ENCODE measurements at places on chromosomes 3 and 15.

- no peaks in the 10 kb centered on the region for H3K27me3 ChIP-seq
- H3K36me3 ChIP-seq = no peaks in the 10 kb centered on the region
- peaks cover 2% of the 10 kb centered on the region for H3K4me1 ChIP-seq
- DNase-seq = no peak
- H3K4me3 ChIP-seq = no peak overlapping the region
- no peak overlapping the region for H3K27ac ChIP-seq
These were observed 145.3 kb downstream of the ADAMTS17 start for GRCh38 chr15:100196326-100197058.

GRCh38 chr15:31309893-31310606 lies 16.6 kb upstream of the KLF13 start:
- DNase-seq = no peak
- H3K27ac ChIP-seq = no peak overlapping the region
- no peak overlapping the region for H3K4me3 ChIP-seq
- no peaks in the 10 kb centered on the region for H3K4me1 ChIP-seq
- no peaks in the 10 kb centered on the region for H3K27me3 ChIP-seq

GRCh38 chr3:94311651-94312050 lies 248.8 kb downstream of the NSUN3 start:
- H3K4me1 ChIP-seq = no peaks in the 10 kb centered on the region
- no peaks in the 10 kb centered on the region for H3K27me3 ChIP-seq
- H3K36me3 ChIP-seq = no peaks in the 10 kb centered on the region
- no peak for DNase-seq
- H3K27ac ChIP-seq = no peak overlapping the region
- no peak overlapping the region for H3K4me3 ChIP-seq

GRCh38 chr3:158463556-158463955 lies 107.4 kb upstream of the MLF1 start:
- no peaks in the 10 kb centered on the region for H3K27me3 ChIP-seq
- H3K36me3 ChIP-seq = no peaks in the 10 kb centered on the region
- DNase-seq = no peak
- H3K27ac ChIP-seq = no peak overlapping the region

- H3K4me3 ChIP-seq = no peak overlapping the region
- H3K4me1 ChIP-seq = peaks cover 29% of the 10 kb centered on the region
- H3K27me3 ChIP-seq = no peaks in the 10 kb centered on the region
- no peak for DNase-seq
These were observed 124.4 kb upstream of the MEF2A start for GRCh38 chr15:99441444-99441800.

- no peak overlapping the region for H3K4me3 ChIP-seq
- H3K36me3 ChIP-seq = no peaks in the 10 kb centered on the region
- no peak for DNase-seq
- no peak overlapping the region for H3K27ac ChIP-seq
- no peaks in the 10 kb centered on the region for H3K27me3 ChIP-seq
- no peaks in the 10 kb centered on the region for H3K4me1 ChIP-seq
These were observed 116.5 kb downstream of the IGF2BP2 start for GRCh38 chr3:185708392-185708791.

DNA sequence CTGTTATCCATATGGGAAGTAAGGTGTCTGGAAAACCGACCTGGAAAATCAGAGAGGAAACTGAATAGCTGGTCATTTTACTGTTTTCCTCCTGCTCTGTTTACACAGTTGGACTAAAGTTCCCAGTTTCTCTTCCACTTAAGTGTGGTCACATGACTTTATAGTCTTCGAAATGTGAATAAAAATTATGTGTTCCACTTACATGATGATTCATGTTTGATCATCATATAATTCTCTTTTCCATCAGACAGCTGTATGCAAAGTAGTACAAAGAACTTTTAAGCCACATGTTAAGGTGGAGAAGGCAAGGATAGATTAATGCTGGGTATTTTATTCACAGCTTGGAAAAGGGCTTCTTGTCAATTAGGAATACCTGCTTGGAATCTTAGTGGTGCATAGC lies 525.5 kb upstream of the BCHE start:
- no peaks in the 10 kb centered on the region for H3K27me3 ChIP-seq
- H3K4me3 ChIP-seq = no peak overlapping the region
- no peak for DNase-seq
- H3K27ac ChIP-seq = no peak overlapping the region
- no peaks in the 10 kb centered on the region for H3K36me3 ChIP-seq

DNA sequence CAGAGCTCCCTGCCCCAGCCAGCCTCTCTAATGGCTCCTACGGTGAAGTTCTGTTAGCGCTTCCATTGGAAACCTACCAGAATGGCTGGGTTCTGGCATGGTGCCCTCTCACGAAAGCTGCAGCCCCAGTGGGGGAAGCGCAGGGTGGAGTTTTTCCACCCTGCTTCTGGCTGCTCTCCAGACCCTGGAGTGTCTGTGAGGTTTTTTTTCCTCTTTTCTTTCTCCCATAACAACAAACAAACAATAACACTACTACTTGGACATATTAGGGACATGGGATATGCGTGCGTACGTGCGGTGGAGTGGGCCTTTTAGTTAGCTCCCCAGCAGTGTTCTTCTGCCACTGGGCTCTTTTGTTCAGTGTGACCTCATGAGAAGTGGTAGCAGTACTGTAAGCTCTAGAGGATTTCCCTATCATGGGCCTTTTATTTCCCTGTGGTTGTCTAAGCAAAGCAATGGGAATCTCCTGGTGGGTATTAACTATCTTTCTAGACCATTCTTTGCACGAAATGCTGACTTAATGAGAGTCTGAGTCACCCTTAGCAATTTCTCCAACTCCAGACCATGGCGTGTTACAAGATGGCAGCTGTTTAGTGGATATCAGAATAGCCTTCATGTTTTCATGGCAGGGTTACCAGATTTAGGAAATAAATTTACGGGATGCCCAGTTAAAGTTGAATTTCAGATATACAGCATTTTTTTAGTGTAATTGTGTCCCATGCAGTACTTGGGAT lies 161.9 kb downstream of the FNDC3B start:
- no peak overlapping the region for H3K27ac ChIP-seq
- H3K27me3 ChIP-seq = no peaks in the 10 kb centered on the region
- no peaks in the 10 kb centered on the region for H3K4me1 ChIP-seq
- H3K36me3 ChIP-seq = no peaks in the 10 kb centered on the region
- no peak for DNase-seq

GRCh38 chr3:171862993-171863521 lies 19.9 kb downstream of the TMEM212 start:
- H3K4me1 ChIP-seq = no peaks in the 10 kb centered on the region
- no peak for DNase-seq
- no peaks in the 10 kb centered on the region for H3K36me3 ChIP-seq
- H3K27ac ChIP-seq = no peak overlapping the region

DNA sequence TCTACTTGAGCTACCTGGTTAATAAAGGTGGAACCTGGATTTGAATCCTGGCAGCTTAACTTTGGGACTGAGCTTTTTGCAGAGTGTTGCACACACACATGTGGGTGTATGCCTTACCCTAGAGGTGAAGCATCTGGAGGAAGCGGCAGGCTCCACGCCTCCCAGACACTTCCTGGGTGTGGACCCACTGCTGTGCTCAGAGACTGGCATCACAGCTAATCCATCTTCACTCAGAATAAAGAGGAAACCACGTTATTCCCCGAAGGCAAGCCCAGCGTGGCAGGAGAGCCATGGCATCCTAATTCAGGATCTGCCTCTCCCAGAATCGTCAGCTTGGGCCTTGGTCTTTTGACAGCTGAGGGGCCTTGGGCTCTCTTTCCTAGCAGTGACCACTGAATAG lies 25.5 kb downstream of the CCDC13 start:
- no peak overlapping the region for H3K4me3 ChIP-seq
- peaks cover 22% of the 10 kb centered on the region for H3K4me1 ChIP-seq
- no peaks in the 10 kb centered on the region for H3K36me3 ChIP-seq
- H3K27ac ChIP-seq = peak overlapping the region; percentile 3
- no peaks in the 10 kb centered on the region for H3K27me3 ChIP-seq

- no peak overlapping the region for H3K4me3 ChIP-seq
- H3K27me3 ChIP-seq = no peaks in the 10 kb centered on the region
- no peaks in the 10 kb centered on the region for H3K4me1 ChIP-seq
- H3K36me3 ChIP-seq = no peaks in the 10 kb centered on the region
These were observed 36.0 kb upstream of the RASA2 start for GRCh38 chr3:141450727-141451375.

GRCh38 chr3:169610888-169611291 lies 52.6 kb downstream of the MECOM start:
- H3K36me3 ChIP-seq = no peaks in the 10 kb centered on the region
- no peak for DNase-seq
- no peak overlapping the region for H3K4me3 ChIP-seq
- no peaks in the 10 kb centered on the region for H3K4me1 ChIP-seq
- peaks cover 3% of the 10 kb centered on the region for H3K27me3 ChIP-seq

GRCh38 chr15:80679167-80679803 lies 15.8 kb upstream of the ABHD17C start:
- no peak overlapping the region for H3K27ac ChIP-seq
- H3K27me3 ChIP-seq = peaks cover 5% of the 10 kb centered on the region
- no peak overlapping the region for H3K4me3 ChIP-seq
- no peaks in the 10 kb centered on the region for H3K36me3 ChIP-seq
- no peaks in the 10 kb centered on the region for H3K4me1 ChIP-seq

GRCh38 chr15:74312445-74313007 lies 54.9 kb downstream of the CYP11A1 start:
- no peak for DNase-seq
- peaks cover 4% of the 10 kb centered on the region for H3K4me1 ChIP-seq
- no peak overlapping the region for H3K4me3 ChIP-seq
- H3K27ac ChIP-seq = no peak overlapping the region

DNA sequence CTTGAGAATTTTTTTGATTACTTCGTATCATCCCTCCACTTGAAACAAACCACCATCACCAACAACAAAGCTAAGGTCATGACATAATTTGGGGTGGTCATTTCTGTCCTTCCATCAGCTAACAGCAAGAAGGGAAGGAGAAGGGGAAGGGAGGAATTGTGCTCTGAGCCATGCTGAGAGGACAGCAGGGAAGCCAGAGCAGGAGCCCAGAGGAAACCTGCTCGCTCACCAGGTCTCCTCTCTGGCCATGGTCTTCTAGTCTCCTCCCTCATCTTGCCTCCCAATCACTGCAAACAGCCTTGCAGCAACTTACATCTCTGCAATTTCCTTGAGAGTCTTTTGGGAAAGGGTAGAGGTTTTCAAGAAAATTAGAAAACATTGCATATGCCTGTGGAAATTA lies 196.7 kb downstream of the SSR3 start:
- no peak overlapping the region for H3K27ac ChIP-seq
- H3K27me3 ChIP-seq = no peaks in the 10 kb centered on the region
- no peaks in the 10 kb centered on the region for H3K36me3 ChIP-seq
- H3K4me3 ChIP-seq = no peak overlapping the region
- DNase-seq = no peak

GRCh38 chr3:139235192-139235591 lies 108.6 kb upstream of the MRPS22 start:
- no peak for DNase-seq
- H3K27me3 ChIP-seq = no peaks in the 10 kb centered on the region
- no peak overlapping the region for H3K27ac ChIP-seq
- H3K4me1 ChIP-seq = no peaks in the 10 kb centered on the region
- H3K4me3 ChIP-seq = no peak overlapping the region
